Activated CD8-positive, alpha-beta memory T cell treated with anti-CD3 and anti-CD28 coated beads, Interleukin-2, amount 10 ng/mL, durations not matched to agents 7 days and 5 days (primary cell): ENCODE measurements at places on chromosomes 7 and 10. TPM values are rescaled to one million over a fixed set of nuclear protein-coding genes. Genes with fewer than 3 reads are reported as not detected.

DNA sequence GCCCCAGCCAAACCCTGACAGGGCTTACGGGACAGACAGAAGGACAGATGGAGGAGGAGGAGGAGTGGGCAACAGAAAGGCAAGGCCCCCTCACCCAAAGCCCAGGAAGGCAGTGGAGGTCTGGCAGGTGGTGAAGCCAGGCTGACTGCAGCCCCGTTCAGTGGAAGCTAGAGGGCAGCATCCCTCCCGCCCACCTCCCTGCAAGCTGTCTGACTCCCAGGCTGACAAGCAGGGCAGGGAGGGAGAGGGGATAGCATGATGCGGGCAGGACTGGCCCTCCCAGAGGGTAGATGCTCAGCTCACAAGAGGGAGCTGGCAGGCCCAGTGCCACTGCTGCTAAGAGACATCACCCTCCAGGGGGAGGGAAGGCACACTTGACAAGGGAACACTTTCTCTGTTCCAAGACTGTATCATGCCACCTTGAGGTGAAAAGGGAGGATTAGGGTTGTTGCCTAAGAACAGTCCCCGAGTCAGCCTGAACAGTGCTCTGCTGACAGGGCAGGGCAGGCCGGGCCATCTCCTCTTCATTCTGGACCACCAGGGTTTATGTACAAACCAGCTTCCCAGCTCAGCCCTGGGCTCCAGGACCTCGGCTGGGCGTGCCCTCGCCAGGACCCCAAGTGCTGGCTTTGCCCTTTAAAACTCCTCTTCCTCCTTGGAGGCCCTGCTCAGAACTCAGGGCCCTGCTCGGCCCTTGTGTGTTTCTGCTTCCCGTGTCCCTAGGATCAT, 61.8 kb downstream of the RASGEF1A start:
- DNase-seq: peak; percentile 78

Gene SPAG6
- 3.7 TPM for total RNA-seq

DNA sequence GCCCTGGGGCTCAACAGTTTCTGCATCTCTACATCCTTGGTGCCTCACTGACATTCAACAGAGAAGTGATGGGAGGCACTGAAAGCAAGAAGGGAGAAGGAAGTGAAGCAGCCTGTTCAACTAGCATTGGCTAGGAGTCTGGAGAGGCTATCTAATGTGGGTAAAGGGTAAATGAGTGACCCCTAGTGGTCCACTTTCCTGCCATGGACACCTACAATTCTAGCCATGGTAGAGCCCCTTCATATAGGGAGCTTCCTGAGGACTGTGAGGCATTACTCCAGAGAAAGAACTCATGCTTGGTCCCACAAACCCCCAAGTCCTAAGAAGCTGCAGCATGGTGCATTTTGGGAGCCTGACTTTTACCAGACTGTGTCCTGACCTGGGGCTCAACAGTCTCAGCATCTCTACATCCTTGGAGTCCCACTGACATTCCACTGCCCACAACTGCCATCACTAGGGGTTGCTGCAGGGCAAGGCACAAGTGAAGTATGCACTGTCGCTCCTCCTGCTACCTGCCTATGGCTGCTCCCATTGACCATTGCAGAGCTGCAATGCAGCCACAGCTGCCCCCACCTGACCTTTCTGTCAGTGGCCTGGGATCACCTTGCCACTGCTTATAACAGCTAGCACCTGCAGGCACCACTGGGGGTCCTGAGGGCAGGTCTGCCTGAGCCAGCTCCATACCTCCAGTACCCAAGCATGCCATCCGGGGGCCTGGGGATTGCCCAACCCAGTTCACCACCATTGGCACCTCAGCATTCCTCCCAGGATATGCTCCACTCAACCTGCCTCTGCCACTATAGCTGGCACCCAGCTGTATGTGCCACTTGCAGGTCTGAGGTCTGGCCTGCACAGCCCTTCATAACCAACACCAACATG, 44.1 kb upstream of the CDK6 start:
- peak; percentile 53 for DNase-seq

Gene SLC26A5
- not detected for total RNA-seq

GRCh38 chr10:131017566-131018285, 293.8 kb downstream of the TCERG1L start:
- DNase-seq: no peak
